ENCODE measurements at places on chromosomes 5 and 9.

DNA sequence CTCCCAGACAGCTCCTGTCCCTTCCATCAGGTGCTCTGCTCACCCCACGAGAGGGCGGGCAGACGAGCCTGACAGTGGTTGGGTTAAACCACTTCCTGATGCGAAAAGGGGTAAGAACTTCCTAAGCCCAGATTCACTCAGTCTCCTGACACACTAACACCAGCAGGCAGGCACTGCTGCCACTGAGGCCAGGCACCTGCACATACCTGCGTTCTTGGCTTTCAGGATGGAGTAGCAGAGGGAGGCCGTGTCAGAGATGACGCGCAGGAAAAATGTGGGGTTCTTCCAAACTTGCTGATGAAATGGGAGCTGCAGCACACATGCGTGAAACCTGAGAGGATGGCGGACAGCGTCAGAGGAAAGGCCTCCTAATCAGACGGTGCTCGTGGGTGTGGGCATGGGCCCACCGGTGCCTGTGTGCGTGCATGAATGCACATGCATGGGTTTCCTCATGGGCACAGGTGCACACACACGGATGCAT lies 29.9 kb downstream of the SLC6A18 start:
- no peak for DNase-seq

- DNase-seq: no peak
Measured at GRCh38 chr5:129496864-129497595, 36.9 kb downstream of the ADAMTS19 start.

GRCh38 chr9:36337865-36338264 lies 62.2 kb downstream of the RNF38 start:
- no peak for DNase-seq

GRCh38 chr5:159883522-159883950 lies 32.7 kb upstream of the ADRA1B start:
- no peak for DNase-seq

DNA sequence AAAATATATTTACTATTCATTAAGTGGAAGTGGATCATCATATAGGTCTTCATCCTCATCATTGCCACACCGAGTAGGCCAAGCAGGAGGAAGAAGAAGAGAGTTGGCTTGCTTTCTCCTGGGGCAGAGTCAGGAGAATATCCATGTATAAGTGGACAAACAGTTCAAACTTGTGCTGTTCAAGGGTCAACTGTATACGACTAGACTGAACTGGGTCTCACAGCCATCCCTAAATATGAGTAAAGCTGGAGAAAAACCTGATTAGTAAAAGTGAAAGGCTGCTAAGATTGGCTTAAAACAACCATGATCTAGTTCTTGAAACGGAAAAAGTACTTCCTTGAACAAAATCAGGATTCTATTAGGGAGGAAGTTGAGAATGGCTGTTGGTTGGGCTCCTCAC lies 276.7 kb upstream of the ADRA1B start:
- no peak for DNase-seq

GRCh38 chr5:10420932-10421331 lies 20.7 kb upstream of the ROPN1L start:
- no peak for DNase-seq

DNA sequence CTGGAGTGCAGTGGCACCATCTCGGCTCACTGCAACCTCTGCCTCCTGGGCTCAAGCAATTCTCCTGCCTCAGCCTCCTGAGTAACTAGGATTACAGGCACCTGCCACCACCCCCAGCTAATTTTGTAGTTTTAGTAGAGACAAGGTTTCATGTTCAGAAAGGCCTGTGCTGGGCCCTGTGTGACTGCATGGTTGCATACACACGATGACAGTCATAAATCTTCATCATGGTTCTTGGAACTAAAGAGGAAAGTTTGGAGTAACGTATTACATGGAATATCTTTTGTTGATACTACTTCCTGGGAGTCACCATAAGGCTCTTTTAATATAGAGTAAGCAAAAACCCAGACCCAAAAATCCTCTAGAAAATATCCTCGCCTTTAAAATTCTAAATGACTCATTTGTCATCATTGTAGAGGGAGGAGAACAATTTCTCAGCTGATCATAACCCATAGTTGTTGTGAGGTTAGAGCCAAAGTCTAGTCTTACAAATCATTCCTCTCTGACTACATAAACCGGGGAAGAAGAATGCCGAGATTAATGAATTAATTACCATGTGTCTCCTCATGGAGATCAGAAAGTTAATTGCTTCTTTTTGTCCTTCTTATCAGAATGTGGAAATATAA lies 47.0 kb downstream of the KLF9 start:
- DNase-seq: no peak

- no peak for DNase-seq
Measured at GRCh38 chr5:92353107-92354030, 970.3 kb upstream of the ARRDC3 start.

GRCh38 chr5:33010846-33011245 lies 299.7 kb downstream of the NPR3 start:
- DNase-seq: no peak

DNA sequence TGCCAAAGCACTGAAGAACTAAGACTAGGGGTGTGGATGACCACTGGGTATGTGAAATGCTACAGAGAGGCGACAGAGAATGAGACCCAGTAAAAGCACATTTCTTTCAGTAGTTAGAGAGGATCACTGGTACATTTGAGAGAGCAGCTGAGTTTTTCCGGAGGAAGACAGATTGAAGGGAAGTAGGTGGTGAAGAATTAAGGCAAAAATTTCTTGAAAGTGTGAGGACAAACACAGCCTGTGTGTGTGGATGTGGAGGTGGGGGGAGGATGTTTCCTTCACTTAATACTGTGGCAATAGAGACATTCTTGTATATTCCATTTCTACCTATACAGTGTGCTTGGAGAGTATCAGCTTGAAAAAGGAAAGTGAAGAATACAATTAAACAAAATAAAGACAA lies 871.2 kb upstream of the DMAC1 start:
- DNase-seq: no peak

- no peak for DNase-seq
Measured at GRCh38 chr5:149049371-149049781, 13.5 kb downstream of the SH3TC2 start.

DNA sequence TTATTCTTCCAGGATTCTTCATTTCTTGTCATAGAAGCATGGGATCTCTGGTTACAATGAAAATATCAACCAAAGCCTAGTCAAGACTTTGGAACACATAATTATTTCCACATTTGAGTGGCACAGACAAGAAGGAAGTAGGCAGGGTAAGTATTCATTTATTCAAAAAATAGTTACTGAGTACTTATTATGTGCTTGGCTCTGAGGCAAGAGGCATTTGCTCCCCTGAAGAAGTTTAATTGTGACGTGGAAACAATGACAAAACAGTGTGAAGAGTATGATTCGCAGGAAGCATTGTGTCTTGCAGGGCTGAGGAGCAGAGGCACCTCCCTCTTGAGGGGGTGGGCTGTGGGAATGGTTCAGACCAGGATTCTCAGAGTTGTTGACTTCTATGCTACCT lies 45.0 kb upstream of the TNFSF15 start:
- DNase-seq: no peak

- no peak for DNase-seq
Measured at GRCh38 chr5:181203777-181204112, 1.3 kb downstream of the TRIM7 start.

DNA sequence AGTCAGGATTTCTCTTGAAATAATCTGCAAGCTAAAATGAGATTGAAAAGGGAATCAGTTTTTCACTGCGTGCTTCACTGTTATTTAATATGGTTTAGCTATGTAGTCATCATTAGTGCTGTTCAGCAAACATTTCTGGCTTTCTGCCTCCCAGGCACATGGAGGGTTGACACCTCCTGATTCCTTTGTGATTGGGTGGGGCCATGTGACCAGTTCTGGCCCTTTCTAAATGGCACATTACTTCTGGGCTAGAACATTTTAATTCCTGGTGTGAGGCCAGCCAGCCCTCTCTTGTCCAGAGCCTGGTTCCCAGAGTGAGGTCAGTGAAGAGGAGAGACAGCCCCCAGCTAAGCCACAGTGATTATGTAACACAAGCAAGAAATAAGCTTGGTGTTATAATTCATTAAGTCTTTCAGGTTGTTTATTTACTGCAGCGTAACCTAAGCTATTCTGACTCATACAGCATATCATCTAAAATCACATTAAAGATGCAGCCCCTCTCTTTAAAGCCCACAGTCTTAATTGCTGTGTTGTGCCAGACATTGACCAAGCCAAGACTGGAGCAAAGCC lies 17.4 kb upstream of the ARSI start:
- no peak for DNase-seq

DNA sequence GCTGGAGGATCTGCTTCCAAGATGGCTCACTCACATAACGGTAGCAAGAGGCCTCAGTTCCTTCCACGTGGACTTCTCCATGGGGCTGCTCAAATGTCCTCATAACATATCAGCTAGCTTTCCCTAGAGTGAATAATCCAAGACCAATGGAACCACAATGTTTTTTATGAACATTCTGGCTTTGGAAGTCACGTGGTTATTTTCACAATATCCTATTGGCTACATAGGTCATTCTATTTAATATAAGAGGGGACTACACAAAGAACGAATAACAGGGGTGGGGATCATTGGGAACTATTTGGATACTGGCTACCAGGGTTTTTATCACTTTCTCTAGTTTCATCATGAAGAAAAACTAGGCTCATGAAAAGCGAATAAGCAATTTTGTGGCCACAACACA lies 81.4 kb downstream of the ZNF622 start:
- no peak for DNase-seq

- no peak for DNase-seq
Measured at GRCh38 chr5:55222985-55223811, 3.9 kb downstream of the MCIDAS start.

GRCh38 chr9:127503947-127504886 lies 52.9 kb downstream of the LRSAM1 start:
- peak; percentile 59 for DNase-seq

DNA sequence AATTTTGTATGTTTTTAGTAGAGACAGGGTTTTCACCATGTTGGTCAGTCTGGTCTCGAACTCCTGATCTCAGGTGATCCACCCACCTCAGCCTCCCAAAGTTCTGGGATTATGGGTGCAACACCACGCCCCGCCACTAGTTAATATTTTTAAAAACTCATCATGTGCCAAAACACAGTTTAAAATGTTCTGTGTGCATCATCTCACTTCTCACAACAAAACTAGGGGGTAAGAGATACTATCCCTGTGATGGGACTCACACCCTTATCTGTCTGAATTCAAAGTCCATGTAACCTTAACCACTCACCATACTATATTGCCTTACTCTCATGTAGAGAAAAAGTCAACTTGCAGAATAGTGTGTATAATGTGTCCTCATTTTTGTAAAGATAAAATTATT lies 2.6 kb downstream of the PKD2L2 start:
- DNase-seq: no peak

GRCh38 chr5:91183743-91184142 lies 199.4 kb downstream of the ARRDC3 start:
- no peak for DNase-seq

DNA sequence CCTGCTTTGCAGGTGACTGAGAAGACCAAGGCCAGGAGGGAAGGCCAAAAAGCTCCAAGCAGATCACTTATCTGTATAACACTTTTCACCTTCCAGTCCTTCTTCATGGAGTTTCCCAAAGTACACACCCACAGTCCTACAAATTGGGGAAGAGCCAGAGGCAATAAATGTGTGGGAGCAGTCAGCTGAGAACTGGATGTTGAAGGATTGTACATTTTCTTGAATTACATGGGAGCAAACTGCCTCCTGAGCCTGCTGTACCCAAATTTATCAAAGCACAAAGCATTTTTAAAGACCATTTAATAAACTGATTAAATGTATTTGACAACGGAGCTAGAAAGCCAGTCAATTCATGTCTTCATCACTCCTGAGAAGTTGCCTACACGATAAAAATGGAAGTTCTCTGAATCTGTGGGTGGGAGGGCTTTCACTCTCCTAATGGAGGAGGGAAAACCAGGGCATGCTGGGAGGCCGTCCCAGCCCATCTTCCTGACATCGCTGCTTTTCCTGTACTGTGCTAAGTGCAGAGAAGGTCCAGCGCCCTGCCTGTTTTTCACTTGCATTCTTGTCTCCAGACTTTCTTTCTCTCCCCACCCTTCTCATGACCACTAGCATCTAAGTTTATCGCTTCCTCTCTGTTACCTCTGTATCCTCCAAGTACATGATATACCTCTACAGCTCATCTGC lies 79.0 kb downstream of the KCNIP1 start:
- no peak for DNase-seq

GRCh38 chr5:109455598-109456096 lies 45.9 kb upstream of the PJA2 start:
- DNase-seq: no peak

DNA sequence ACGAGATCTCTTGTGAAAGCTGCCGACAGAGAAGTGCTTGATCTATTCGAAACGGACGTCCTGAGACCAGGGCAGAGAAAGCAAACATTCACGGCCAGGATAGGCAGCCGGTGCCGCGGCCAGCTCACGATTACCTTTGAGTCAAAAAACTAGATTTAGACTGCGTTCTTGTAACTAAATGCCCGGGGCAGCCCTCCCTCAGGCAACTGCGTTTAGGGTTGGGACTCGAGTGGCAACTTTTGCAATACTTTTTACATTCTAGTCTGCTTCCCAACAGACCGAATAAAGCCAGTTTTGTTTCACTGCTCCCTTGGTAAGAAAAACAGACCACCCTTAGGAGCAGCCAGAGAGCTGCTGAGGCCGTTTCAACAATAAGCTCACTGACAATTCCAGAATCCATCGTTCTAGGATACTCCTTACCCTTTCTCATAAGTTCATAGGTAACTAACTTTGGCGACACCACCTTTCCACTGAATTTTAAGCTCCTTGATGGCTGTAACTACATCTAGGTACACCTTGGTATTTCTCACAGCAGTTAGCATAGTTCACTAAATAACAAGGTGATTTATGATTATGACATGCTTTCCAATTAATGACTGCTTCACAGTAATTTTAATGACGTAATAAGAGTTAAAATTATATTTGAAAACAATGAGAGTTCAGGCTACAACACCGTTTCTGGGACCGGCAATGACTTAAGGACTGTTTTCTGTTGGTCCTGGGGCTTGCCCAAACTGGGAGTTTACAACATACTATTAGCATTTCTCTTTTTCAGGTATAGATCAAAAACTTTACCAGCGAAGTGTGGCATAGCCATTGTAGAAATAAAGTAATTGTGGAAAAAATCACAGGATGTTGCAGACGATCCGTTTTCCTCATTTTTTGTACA lies 899 bp upstream of the RAPGEF6 start:
- DNase-seq: no peak

DNA sequence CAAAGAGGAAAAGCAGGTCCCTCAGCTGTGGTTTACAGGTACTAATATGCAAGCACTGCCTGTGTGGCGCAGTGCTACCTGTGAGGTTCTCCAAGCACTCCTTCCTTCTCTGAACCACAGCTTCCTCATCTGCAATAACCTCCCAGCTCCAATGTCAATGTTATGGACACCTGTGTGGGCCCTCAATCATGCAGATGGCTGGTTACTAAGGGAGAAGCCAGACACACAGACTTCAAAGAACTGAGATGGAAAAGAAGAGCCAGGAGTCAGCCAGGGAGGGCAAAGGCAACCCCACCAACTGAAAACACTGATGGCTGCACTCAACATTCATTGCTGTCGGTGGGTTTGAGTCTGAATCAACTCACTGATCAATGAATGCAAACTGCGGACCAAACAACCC lies 77.7 kb downstream of the NR6A1 start:
- DNase-seq: no peak

- DNase-seq: no peak
Measured at GRCh38 chr9:137454145-137454596, 5.0 kb downstream of the NSMF start.

Data from stimulated activated CD4-positive, alpha-beta T cell treated with anti-CD3 and anti-CD28 coated beads, Interleukin-1b, Interleukin-23, amount 100 ng/mL, for 1 hour (primary cell).